ENCODE measurements at places on chromosomes 5 and 9. TPM values are rescaled to one million over a fixed set of nuclear protein-coding genes. Genes with fewer than 3 reads are reported as not detected.

- H3K36me3 ChIP-seq = no peaks in the 10 kb centered on the region
- H3K27ac ChIP-seq = no peak overlapping the region
- no peak for DNase-seq
Observed at GRCh38 chr5:131272307-131272706, 8.5 kb downstream of the CDC42SE2 start.

GRCh38 chr5:127705120-127705892 is 2.1 kb downstream of the CCDC192 start:
- H3K36me3 ChIP-seq = no peaks in the 10 kb centered on the region
- DNase-seq = peak; percentile 22
- peak overlapping the region; percentile 83 for H3K27ac ChIP-seq
- H3K4me1 ChIP-seq = peaks cover 6% of the 10 kb centered on the region
- no peak overlapping the region for H3K4me3 ChIP-seq

Gene RGS7BP
- total RNA-seq = 7.8 TPM

DNA sequence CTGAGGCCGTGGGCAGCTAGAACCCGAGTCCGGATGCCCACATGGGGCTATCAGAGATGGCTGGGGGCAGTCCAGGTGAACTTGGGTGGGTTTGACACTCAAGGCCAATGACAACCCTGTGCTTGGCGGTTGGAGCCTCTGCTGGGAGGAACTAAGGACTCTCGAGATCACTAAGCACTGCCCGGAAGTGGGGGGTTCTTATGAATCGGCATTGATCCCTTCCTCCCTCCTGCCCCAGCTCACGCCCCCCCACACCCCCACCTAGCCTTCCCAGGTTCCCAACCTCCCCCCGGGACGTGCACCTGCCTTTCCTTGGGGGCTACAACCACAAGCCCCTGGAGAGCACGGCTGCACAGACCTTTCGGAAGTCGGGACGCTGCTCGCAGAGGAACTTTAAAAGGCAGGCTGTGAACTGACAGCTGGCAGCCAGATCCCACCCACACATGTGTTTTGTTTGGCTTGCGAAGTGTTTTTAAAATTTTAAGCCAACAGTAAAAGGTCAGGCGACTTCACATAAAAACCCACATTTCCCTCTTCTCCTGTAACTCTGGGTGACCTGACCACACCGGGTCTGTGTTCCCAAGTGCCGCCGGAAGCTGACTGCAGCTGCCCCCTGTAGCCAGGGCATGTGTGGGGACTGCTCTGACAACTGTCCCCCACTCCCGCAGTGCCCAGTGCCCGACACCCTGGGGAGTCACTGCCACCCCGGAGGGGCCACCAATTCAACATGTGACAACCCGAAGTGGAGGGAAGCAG is 5.1 kb upstream of the RALGDS start:
- no peak for DNase-seq
- no peaks in the 10 kb centered on the region for H3K36me3 ChIP-seq
- no peaks in the 10 kb centered on the region for H3K27me3 ChIP-seq

Gene PCDHB14
- 7.9 TPM for total RNA-seq

- no peak overlapping the region for H3K27ac ChIP-seq
- DNase-seq = no peak
- no peaks in the 10 kb centered on the region for H3K27me3 ChIP-seq
- H3K4me1 ChIP-seq = no peaks in the 10 kb centered on the region
- no peaks in the 10 kb centered on the region for H3K36me3 ChIP-seq
Observed at GRCh38 chr5:96758621-96759020, 49.1 kb downstream of the ERAP1 start.

Gene PCDHGA1
- 13.1 TPM for total RNA-seq

Gene LECT2
- 6.6 TPM for total RNA-seq

Gene SMIM23
- total RNA-seq = 3.4 TPM

DNA sequence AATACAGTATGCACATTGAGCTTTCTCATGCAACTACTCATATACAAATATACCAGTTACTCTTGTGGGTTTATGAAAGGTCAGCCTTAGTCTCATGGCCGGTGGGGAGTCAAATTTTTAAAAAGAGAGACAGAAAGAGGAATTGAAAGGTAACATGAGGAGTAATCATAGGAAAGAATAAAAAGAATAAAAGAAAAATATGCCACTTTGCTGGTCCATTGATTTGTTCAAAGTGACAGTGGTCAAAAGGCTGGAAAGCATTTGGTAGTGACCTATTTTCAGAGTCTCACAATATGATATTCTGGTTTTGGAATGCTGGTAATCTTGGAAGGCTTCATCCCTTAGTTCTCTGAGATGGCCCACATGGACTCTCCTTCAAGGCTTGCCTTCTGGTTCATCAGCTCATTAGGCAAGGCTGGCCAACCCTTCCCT is 67.0 kb downstream of the ZNF366 start:
- H3K4me3 ChIP-seq = no peak overlapping the region
- no peaks in the 10 kb centered on the region for H3K27me3 ChIP-seq
- no peak overlapping the region for H3K27ac ChIP-seq
- no peaks in the 10 kb centered on the region for H3K36me3 ChIP-seq
- no peak for DNase-seq

Gene SNX24
- total RNA-seq = 13.1 TPM

- H3K27me3 ChIP-seq = no peaks in the 10 kb centered on the region
- H3K36me3 ChIP-seq = no peaks in the 10 kb centered on the region
- no peak overlapping the region for H3K4me3 ChIP-seq
- no peaks in the 10 kb centered on the region for H3K4me1 ChIP-seq
- H3K27ac ChIP-seq = no peak overlapping the region
Observed at GRCh38 chr9:132003319-132003704, 76.4 kb downstream of the MED27 start.

GRCh38 chr9:33682551-33682950 is 112.8 kb upstream of the PRSS3 start:
- H3K4me3 ChIP-seq = no peak overlapping the region
- H3K4me1 ChIP-seq = no peaks in the 10 kb centered on the region
- no peak overlapping the region for H3K27ac ChIP-seq

Gene IFNK
- not detected for total RNA-seq

DNA sequence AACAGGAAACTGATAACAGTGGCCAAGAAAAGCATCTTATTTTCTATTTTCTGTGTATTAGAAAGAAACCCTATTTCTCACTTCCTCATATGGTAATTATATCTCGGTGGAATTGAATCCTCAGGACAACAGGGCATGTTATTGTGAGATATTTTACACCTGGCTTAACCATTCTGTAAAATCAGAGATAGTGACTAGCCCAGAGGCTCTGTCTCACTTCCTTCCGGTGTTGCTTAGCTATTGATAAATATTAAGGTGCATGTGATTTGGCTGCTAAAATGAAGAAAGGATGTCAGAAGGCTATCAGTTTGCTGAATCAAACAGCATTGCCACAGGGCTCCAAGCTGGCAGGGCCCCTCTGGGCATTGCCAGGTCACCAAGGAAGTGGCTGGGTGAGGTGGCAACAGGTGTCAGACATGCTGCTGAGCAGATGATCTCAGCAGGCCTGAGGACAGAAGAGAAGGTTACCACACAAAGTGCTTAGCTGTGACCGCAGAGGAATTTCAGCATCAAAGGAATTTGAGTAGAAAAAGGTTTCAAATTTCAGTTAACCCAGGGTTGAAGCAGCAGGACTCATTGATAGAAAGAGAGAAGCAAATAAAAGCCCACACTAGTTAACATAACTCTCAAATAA is 330.7 kb downstream of the PDE4D start:
- no peaks in the 10 kb centered on the region for H3K36me3 ChIP-seq
- DNase-seq = no peak
- H3K27me3 ChIP-seq = no peaks in the 10 kb centered on the region

DNA sequence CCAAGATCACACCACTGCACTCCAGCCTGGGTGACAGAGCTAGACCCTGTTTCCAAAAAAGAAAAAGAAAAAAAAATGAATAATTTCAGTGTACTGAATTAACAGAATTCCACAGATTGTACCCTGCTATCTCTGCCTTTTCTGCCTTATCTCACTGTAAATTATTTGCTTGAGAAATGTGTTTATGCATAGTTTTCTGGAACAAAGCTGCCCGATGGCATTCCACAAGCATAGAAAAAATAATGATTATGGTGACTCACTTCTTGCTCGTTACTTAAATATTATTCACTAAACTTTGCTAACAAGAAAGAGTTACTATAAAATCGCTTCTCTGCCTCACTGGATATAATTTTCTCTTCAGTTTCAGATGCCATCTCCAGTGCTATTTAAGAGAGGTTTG is 88.7 kb upstream of the FAM169A start:
- no peaks in the 10 kb centered on the region for H3K36me3 ChIP-seq
- no peaks in the 10 kb centered on the region for H3K4me1 ChIP-seq
- H3K27ac ChIP-seq = no peak overlapping the region
- no peak for DNase-seq
- H3K4me3 ChIP-seq = no peak overlapping the region

Gene NPR3
- 3.2 TPM for total RNA-seq

DNA sequence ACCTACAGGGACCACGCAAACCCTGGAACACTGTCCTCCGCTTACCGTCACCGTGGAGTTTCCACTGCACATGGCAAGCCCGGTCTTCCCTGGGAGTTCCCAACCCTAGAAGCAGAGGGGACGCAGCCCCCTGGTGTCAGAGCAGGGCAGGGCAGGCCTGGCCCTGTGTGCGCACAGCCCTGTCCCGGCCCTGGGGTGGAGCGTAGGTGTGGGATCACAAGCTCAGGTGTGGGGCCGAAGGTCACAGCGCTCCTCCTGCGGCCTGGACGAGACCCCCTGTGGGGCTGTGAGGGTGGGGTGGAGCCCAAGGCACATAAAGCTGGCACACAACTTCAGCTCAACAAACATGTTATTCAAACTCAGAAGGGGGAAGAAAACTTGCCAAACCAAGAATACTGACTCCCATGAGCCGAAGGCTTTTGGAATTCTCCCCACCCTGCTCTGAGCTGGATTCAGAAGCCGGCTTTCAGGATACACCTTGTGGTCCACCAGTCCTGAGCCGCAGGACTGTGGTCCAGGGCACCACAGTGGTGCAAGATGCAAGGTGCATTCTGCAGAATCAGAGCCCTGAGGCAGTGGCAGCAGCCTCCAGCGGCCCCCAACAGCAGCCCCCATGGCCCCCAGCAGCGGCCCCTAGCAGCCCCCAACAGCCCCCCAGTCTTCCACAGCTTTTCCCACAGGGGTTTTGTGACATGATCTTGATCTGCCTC is 11.8 kb upstream of the EXOC3 start:
- no peak overlapping the region for H3K4me3 ChIP-seq
- no peaks in the 10 kb centered on the region for H3K27me3 ChIP-seq
- H3K27ac ChIP-seq = no peak overlapping the region
- H3K36me3 ChIP-seq = no peaks in the 10 kb centered on the region
- H3K4me1 ChIP-seq = no peaks in the 10 kb centered on the region

DNA sequence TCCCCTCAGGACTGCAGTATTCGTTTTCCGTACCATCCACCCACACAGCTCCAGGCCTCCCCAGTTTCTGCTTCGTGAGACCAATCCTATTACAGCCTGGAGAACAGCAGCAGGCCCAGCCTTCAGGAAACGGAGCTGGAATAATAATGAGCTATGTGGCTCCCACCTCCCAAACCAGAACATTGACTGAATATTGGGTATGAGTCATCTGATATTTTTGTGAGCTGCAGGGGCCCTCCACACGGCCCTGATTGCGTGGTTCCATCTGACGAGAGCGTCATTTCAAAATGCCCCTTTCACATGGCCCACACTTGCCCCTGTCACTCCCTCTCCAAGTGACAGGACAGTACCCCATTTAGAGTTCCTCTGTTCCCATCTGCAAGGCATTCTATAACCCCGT is 192.0 kb downstream of the BRINP1 start:
- H3K4me1 ChIP-seq = no peaks in the 10 kb centered on the region
- no peaks in the 10 kb centered on the region for H3K27me3 ChIP-seq
- no peaks in the 10 kb centered on the region for H3K36me3 ChIP-seq
- H3K4me3 ChIP-seq = peak overlapping the region; percentile 10

- no peak for DNase-seq
- no peak overlapping the region for H3K4me3 ChIP-seq
- H3K36me3 ChIP-seq = no peaks in the 10 kb centered on the region
- no peak overlapping the region for H3K27ac ChIP-seq
- H3K27me3 ChIP-seq = no peaks in the 10 kb centered on the region
Observed at GRCh38 chr9:72193478-72193881, 44.2 kb downstream of the GDA start.

Gene DMAC1
- 17.2 TPM for total RNA-seq

Gene FSD1L
- 9.4 TPM for total RNA-seq

DNA sequence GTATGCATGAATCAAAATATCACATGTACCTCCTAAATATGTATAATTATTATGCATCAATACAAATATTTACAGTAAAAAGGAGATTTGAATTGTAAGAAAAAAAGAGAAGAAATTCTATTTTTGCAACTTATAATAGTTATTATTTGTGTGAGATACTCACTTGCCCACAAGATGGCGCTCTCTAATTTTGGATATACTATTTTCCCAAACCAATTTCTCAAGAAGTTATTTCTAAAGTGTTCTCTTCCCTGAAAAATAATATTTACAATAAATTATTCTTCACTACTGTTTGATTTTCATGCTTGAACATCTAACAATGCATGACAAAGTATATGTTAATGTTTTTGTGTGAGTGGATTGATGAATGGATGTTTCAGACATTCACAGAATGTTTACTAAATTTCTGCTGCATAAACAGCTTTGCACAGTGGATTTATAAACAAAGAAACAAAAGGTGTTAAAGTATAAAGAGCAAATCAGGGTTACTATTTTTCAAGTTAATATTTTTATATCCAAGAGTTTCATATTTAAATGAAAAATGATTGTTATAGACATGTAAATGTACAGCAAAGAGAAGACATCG is 503.4 kb downstream of the PDE4D start:
- no peaks in the 10 kb centered on the region for H3K4me1 ChIP-seq
- H3K36me3 ChIP-seq = no peaks in the 10 kb centered on the region
- H3K4me3 ChIP-seq = no peak overlapping the region
- no peaks in the 10 kb centered on the region for H3K27me3 ChIP-seq

DNA sequence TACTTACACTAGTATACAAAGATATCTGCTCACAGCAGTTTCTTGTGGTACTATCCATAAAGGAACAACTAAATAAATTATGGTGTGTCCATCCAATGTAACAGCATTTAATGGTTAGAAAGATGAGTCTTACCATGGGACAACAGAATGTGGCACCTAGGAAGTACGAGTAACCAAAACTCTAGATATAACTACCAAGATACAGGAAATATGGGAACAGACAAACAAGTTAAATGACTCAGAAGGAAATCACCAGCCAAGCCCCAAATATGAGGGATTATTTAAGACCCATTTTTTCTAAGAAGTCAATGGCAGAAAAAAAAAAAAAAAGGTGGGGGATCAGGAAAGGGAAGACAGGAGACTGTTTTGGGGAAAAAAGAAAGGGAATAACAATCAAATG is 294.8 kb downstream of the PRELID2 start:
- no peaks in the 10 kb centered on the region for H3K36me3 ChIP-seq
- no peak overlapping the region for H3K27ac ChIP-seq
- H3K4me1 ChIP-seq = no peaks in the 10 kb centered on the region
- H3K4me3 ChIP-seq = no peak overlapping the region
- no peaks in the 10 kb centered on the region for H3K27me3 ChIP-seq
- no peak for DNase-seq

GRCh38 chr9:109181284-109181683 is 14.2 kb upstream of the FRRS1L start:
- DNase-seq = no peak
- H3K36me3 ChIP-seq = no peaks in the 10 kb centered on the region
- H3K27me3 ChIP-seq = no peaks in the 10 kb centered on the region
- no peak overlapping the region for H3K27ac ChIP-seq
